ENCODE measurements at places on chromosomes 3 and 15.
A peak's percentile ranks its signal among the peaks of the same experiment; 100 is the strongest.

DNA sequence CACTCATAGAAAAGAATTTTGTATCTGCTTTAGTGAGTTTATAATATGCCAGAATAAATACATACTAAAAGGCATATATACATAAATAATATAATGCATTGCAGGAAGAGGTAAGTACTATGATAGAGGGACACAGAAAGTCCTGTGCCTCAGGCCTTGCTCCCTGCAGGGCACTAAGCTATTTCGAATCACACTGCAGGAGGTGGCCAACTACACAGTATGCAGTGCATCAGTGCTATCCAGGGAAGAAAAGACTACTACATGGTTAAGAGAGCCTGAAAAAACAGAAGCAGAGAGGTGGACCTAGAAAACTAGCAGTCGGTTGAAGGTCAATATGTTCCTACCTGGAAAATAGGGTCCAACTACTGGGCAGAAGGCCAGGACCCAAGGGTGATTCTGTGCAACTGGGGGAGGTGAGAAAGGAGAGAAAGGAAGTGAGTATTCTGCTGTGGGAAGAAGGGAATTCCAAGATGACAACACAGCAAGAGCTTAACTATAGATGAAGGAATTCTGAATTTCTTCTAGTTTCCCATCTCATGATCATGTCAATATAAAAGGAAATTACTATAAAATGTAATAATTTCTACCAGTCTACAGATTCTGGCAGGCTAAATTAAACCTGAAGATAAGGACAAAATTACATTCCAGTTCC lies 218.0 kb downstream of the ZBTB20 start:
- no peak for DNase-seq

DNA sequence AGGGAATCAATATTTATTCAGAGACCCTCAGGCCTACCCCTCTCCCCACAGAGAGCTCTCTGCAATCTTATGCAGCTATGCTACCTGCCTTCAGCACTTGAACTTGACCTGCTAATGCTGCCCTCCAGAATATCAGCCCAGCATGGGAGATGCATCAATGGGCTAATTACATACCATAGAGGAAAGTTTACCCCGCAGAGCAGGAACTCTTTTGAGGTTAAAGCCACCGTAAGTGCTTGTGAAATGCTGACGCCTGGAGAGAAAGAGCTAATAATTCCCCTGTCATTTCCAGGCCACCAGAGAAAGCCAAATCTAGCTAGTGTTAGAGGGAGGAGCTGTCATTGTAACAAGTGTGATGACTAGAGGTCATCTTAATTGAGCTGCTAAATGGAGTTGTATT lies 127.5 kb downstream of the CHST2 start:
- no peak for DNase-seq

DNA sequence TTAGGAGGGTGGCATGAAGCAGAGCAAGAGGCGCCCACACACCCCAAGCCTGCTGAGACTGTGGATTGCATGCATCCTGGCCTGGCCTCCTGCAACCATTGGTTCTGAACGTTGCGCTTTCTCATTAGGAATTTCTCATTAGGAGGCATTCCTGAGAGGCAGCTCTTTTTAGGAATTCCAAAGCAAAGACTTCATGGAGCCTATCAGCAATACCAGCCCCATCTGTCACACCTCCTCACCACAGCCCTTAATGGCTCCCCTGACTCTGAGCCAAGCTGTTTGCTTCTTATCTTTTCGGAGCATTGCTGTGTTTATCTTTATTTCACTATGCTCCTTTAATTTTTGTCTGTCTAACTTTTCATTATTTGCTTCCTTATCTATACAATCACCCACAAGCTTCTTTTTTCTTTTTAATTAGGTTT lies 226.9 kb downstream of the CACNA2D3 start:
- no peak for DNase-seq

GRCh38 chr15:38226608-38227266 lies 25.9 kb upstream of the SPRED1 start:
- peak; percentile 83 for DNase-seq

- no peak for DNase-seq
Measured at GRCh38 chr15:38874464-38874863, 309.9 kb upstream of the RASGRP1 start.

DNA sequence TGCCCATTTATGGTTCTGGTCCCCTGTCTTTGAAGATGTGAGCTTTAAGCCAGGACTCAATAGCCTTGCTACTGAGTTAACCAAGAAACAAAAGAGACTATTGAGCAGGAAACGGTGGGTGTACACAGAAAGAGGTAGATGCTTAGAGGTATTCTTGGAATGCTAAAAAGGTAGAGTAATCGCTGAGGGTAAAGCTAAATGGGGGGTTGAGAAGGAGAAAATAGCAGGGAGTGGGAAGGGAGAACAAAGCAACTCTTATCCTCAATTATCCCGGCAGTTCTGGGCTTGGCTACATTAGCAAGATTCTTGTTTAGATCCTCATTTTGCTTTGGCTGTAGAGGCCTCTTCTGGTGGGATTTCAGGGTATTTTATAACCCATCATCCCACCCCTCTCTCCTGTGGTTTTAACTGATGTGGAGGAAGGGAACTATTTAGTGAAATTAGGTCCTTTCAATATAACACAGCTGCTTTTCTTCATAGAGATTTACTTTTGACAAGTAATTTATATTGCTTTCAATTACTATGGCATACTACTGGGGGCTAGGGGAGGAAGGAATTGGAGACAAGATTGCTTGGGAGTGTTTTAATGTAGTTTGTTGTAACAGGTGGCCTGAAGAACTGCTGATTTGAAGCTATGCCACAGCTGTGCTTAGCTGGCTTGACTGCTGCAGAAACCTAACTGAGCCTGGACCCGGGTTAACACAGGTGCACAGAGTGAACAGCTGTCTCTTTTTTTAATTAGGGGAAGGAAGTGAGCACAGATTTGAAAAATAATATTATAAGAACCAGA lies 234.3 kb upstream of the CCDC54 start:
- no peak for DNase-seq

DNA sequence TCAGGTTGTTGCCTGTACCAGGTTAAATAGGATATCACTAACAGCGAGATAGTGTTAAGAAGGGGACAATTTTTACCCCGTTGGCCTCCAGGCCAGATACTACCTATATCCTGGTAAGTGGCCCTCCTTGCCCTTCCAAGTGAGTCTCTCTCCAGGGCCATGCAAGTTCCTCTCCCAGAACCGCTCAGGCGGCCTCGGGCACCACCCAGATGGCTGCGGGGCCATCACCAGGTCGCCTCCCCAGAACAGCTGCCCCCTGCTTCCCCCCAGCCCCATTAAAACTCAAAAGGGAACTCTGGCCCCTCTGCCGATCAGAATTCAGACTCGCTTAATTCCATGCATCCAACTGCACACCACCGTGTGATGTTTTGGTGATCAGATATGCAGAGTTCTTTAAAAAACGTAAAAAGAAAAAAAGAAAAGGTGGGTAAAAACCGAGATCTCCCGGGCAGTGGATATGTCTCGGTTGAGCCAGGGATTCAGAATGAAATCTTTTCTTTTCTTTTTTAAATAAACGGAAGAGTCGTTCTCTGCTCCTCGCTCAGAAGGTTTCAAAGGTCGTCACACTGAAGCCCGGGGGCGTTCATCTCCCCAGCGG lies 1.9 kb upstream of the TRIM71 start:
- DNase-seq = no peak

DNA sequence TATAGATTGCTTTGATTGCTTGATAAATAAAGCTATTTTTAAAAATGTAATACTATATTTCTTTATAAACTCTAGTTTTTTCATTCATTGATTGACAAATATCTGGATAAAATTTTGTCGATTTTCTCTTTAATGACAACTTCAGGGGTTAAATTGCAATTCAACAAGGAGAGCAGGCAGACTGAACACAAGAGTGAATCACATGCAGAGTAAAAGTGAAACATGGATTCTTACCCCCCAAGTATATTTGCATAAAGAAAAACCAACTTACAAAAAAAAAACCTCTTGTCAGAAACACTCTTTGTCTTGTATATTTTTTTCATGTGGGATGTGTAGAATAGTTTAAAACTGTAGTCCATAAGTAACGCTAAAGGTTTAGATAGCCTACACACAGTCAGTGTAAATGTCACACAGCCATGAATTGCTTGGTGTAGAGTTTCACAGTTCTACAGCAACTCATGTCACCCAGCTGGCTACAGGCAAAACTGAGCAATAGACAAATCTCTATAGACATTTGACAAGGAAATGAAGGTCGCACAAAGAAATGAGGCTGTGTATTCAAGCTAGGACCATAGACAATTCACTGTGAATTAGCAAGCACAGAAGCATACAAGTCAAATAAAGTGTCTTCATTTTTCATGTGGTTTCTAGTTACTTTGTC lies 141.6 kb downstream of the THRB start:
- no peak for DNase-seq

DNA sequence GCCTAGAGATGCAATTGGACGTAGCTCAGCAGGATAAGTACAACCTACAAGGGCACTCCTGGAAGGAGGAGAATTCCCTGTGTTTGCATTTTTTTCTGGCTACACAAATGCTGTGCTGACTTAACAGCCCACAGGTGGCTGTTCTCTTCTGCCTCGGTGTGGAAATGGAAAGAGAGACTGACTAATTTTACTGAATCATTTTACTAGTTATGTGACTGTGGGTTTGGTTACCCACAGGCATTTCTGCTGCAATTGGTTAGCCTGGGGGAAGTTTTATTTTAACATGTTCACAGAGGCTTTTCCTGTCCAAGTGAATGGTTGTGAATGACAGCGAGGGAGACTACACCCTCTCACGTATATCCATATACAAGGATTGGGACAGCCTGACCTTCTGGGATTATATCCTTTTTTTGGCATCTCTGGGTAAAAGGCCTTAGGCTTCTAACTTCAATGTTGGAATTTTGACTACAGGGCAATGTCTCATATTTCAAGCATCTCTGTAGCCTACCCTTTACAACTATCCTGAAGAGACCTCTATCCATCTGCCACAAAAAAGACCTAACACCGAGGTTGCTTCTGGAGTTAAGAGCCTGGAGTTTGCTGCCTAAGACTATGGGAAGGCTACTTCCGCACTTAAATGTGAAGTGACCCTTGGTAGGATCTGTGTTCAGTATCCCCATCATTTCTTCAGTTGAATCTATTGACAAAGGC lies 67.2 kb upstream of the TP63 start:
- DNase-seq = peak; percentile 80

DNA sequence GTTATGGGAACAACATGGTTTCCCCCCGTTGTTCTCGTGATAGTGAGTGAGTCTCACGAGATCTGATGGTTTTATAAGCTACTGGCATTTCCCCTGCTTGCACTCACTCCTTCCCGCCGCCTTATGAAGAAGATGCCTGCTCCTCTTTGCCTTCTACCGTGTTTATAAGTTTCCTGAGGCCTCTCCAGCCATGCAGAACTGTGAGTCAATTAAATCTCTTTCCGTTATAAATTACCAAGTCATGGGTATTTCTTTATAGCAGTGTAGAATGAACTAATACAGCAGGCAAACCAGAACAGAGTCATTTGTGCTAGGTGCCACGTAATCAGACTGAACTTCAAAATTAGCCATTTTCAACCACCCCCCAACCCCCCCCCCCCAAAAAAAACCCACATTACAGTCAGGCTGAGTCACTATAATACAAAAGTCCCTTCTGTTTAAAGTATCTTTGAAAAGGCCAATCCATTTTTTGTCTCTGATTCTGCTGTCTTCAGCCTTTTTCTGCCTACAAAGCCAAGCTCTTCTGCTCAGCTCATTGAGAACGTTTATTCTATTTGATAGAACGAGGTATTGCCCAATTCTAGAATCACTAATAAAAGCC lies 4.1 kb downstream of the OR4F6 start:
- DNase-seq = peak; percentile 97

GRCh38 chr15:75763137-75763611 lies 50.5 kb upstream of the CSPG4 start:
- DNase-seq = no peak

GRCh38 chr3:73298243-73299183 lies 237.1 kb downstream of the EBLN2 start:
- DNase-seq = no peak

GRCh38 chr3:9881441-9881840 lies 1.4 kb upstream of the CIDEC start:
- no peak for DNase-seq

GRCh38 chr3:183988216-183988790 lies 29.4 kb downstream of the ABCC5 start:
- DNase-seq = no peak

- DNase-seq = no peak
Measured at GRCh38 chr3:105608623-105609022, 241.9 kb downstream of the ALCAM start.

GRCh38 chr15:98777426-98777825 lies 129.1 kb downstream of the IGF1R start:
- no peak for DNase-seq

- DNase-seq = no peak
Measured at GRCh38 chr3:4934050-4934449, 45.2 kb upstream of the BHLHE40 start.

GRCh38 chr3:162933656-162934055 lies 1437.0 kb downstream of the OTOL1 start:
- no peak for DNase-seq

- DNase-seq = no peak
Measured at GRCh38 chr3:98457543-98457942, 5.5 kb upstream of the OR5K1 start.

DNA sequence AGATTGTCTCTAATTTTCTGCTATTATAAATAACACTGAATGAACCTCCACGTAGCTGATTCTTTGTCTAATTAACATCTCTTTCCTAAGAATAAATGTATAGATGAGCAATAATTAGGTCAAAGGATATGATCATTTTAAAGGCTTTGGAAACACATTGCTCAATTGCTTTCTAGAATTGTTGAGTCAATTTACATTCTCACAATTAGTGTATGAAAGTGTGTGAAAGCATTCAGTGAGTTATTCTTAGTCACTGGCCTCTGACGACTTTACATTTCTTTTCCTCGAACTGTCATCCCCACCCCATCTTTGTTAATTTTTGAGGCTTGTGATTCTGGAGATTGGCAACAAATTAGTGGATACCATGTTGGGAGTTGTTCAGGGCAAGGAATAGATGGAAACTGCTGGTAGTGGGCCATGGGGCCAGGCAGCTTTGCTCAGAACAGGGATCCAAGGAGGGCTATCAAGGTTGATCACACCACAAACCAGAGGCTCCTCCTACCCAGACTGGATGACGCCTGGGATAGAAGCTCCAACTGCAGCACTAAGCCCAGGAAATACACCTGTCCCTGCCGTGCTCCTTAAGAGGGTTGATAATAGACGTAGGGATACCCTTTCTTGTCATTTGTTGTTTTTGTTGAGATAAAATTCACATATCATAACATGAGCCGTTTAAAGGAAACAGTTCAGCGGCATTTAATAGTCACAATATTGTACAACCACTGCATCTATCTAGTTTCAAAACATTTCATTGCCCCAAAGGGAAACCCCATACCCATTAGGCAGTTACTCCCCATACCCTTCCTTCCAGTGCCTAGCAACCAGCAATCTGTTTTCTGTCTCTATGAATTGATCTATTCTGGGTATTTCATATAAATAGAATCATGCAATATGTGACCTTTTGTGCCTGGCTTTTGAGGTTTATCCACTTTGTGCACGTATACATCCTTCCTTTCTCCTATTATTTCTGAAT lies 27.9 kb downstream of the EIF1B start:
- DNase-seq = no peak

All from RCC 7860 (cell line).